ENCODE measurements at places on chromosomes 5 and 9.
A peak's percentile ranks its signal among the peaks of the same experiment; 100 is the strongest.

DNA sequence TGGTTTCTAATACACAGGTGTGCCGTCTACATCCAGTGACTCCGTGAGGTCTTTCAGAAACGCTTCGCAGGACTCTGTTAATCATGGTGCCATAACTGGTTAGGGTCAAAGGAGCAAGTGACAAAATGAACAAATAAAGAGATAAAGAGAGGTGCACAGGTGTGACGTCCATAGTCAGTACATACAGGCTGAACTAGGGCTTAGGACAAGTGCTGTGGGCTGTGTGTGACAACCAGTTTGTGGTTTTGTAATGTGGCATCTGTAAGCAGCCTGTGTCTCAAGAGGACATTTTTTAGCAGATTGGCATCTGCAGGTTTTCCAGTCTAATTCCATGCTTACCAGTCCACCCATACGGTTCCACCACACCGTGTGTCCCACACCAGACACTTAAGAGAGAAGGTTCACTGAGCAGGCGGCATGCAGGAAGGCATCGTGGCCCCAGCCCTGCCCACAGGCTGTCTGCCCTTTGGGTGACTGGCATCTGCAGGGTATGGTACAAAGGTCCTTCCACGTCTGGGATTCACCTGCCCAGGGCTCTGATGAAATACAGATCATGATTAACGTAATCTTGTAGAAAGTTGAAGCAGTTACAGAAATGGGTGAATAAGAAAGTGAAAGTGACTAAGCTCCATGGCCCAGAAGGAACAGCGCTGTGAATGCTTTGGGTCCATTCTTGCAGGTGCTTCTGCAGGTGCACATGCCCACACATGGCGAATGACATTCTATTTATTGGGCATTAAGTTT lies 26.9 kb downstream of the SRD5A1 start:
- no peak for DNase-seq

DNA sequence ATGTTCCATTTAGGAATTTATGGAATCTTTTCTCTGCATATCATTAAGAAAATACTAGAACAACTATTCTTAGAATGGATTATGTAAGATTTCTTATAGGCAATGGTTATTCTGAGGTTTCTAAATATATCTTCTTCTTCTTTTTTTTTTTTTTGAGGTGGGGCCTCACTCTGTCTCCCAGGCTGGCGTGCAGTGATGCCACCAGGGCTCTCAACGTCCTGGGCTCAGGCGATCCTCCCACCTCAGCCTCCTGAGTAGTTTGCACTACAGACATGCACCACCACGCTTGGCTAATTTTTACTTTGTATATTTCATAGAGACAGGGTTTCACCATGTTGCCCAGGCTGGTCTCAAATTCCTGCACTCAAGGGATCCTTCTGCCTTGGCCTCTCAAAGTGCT lies 137.2 kb downstream of the SREK1 start:
- no peak for DNase-seq

GRCh38 chr5:177131352-177132135 lies 2.0 kb upstream of the NSD1 start:
- no peak for DNase-seq

- DNase-seq, result no peak
Observed at GRCh38 chr5:151014680-151015343, 5.6 kb upstream of the GPX3 start.

- no peak for DNase-seq
Observed at GRCh38 chr5:177504086-177505056, 5.3 kb downstream of the DOK3 start.

- peak; percentile 8 for DNase-seq
Observed at GRCh38 chr9:137878146-137878941, 762 bp downstream of the CACNA1B start.

DNA sequence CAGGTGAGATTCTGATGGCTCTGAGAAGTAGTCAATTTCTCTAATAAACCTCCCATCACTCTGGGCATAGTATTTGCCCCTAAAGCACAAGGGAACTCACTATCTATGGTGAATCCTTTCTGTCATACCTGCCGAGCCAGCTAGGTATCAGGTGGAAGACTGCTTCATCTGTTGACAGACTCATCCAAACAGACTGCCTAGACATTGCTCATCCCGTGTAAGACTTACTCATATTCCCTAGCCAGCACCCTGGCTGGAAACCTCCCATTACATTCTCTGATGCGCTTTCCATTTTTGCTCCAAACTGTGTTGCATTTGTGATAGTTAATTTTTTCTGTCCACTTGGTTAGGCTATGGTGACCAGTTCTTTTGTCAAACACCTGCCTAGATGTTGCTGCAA lies 595.9 kb downstream of the DNAH5 start:
- DNase-seq, result no peak

- DNase-seq, result peak; percentile 72
Observed at GRCh38 chr9:36416890-36417289, 16.8 kb upstream of the RNF38 start.

DNA sequence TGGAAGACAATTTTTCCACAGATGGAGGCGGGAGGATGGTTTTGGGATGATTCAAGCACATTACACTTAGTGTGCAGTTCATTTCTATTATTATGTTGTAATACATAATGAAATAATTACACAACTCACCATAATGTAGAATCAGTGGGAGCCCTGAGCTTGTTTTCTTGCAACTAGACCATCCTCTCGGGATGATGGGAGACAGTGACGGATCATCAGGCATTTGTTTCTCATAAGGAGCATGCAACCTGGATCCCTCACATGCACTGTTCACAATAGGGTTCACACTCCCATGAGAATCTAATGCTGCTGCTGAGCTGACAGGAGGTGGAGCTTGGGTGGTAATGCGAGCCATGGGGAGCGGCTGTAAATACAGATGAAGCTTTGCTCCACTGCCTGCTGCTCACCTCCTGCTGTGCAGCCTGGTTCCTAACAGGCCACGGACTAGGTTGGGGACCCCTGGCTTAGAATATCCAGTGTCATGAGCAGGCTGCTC lies 1.6 kb downstream of the STKLD1 start:
- no peak for DNase-seq

DNA sequence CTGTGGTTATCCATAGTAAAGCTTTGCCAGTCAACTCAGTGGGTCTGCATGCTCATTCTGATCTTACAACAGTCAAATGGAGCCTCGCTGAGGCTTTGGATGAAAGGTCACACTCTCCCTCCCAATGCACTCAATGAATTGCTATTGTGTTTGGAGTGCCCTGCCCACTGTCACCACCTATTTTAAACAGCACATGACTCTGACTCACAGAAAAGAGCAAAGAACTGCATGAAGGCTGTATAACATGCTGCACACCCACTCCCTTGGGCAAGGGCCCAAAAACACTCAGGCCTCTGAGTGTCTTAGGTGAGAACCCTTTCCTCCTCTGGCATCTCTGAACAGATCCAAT lies 118.7 kb upstream of the CCDC112 start:
- DNase-seq, result no peak

- DNase-seq, result no peak
Observed at GRCh38 chr9:127077644-127077946, 44.8 kb downstream of the ANGPTL2 start.

DNA sequence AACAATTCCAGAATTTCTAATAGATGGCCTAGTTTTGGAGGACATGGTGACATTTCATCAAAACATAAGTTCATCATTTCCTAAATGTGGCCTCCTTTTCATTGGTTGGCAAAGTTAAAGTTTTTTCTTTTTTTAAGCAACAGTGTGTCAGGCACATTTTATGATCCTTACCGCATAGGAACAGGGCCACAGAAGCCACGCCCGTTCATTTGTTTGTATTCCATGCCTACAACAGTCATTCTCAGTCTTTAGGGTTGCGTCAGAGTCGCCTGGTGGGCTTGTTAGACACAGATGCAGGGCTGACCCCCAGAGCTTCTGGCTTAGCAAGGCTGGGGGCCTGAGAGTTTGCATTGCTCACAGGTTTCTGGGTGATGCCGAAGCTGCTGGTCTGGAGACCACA lies 130.2 kb downstream of the HSD17B3 start:
- DNase-seq, result no peak

- DNase-seq, result no peak
Observed at GRCh38 chr9:17229945-17230560, 95.2 kb downstream of the CNTLN start.

- DNase-seq, result no peak
Observed at GRCh38 chr5:6307304-6307703, 71.0 kb downstream of the MED10 start.

GRCh38 chr5:157253547-157253946 lies 12.4 kb upstream of the CYFIP2 start:
- DNase-seq, result no peak

Data from LNCaP clone FGC (cell line).